CD4-positive, alpha-beta T cell treated with Interferon gamma for 1 hour (primary cell): ENCODE measurements at places on chromosomes 7 and 10.

DNA sequence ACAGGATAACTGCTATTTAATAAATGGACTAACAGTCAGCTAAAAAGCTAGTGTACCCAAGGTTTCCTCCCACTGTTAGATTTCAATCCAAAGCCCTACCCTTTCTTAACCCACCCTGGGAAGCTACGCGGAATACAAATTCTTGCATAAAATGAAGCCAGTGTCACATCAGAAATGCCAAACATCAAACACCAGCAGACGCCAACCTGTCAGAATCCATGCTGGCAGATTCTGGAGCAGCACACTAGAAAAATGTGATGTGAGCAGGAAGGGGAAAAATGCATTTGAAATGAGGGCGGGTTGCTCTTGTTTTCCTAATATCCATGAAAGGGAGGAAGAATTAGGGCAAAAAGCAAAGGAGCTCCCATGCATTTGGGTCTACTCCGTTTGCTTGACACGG, 16.1 kb upstream of the JCAD start:
- no peak for DNase-seq

DNA sequence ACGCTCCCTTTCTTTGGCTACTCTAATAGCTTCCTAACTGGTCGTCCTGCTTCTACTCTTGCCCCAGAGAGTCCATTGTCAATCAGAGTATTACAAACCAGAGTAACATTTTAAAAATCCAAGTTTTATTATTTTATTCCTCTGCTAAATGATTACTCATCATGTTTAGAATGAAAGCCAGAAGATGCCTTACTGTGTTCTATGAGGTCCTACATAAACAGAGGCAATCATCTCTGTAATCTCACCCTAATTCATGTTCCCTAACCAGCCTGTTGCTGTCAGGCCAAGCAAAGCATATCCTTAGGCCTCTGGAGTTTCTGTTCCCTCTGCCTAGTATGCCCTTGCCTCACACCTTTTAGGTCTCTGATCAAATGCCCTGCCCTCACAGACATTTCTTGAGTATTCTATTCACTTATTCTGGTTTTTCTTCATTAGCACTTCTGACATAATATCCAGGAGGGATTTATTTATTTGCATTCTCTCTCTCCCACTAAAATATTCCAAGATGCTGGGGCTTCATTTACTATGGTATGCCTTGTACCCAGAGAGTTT, 497.5 kb downstream of the PHTF2 start:
- DNase-seq = no peak

DNA sequence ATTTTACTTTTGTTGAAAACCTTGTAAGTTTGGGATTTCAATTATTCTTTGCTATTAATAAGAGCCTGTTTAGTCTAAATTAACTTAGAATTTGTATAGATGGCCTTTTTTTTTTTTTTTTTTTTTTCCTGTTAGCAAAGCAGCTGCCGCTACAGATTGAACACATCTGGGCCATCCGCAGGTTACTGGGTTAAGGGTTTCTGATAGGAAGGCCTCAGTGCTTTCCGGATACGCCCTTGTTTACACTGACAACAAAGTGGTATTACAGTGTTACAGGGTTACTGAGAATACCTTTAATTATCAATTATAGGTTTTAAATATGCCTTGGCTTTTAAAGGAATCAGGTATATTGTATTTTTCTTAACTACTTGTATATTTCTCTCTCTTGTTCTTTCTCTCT, 76.8 kb downstream of the PTN start:
- no peak for DNase-seq

GRCh38 chr7:76262683-76263402, 39.6 kb upstream of the HSPB1 start:
- peak; percentile 23 for DNase-seq

DNA sequence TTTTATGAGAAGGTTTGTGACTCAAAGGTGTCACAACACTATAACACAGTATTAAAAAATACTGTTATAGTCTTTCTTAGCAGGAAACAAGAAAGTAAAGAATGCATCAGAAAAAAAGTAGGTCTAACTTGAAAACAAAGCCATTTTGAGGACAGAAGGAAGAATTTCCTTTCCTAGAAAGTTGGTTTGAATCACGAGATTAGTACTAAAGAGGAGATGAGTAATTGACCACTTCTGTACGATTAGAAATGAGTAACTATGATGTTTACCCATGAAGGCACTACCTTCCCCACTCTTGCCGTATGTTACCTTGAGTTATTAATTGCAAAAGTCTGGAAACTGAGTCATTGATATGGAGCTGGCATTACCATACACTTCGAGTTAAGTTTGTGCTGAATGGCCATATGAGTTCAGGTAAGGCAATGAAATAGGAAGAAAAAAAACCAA, 65.2 kb downstream of the FAM185A start:
- DNase-seq = no peak

DNA sequence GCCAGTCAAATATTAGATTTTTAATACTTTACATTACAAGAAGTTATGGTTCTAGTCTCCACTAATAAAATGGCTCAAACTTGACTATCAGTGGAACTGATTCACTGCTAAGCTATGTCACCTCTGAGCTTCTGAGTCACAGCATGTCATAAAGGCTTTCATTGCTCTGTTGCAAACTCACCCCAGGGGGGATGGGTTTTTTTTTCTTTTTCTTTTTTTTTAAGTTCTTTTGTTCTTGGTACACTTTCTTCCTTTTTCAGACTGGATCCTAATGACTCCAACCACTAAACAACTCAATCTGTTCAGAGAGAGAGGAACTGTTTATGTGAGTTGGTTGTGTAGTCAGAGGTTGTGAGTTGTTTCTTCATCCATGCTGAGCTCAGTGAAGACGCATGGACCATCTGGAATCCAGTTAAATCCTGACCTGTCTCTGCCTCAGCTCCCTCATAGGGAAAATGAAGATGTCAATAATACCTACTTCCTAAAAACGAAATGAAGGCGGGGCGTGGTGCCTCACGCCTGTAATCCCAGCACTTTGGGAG, 11.0 kb downstream of the MYOF start:
- DNase-seq = no peak
